ENCODE measurements at places on chromosomes 6 and 20.

GRCh38 chr6:6923605-6924004 is 184.2 kb upstream of the RREB1 start:
- no peak for DNase-seq

- no peak for DNase-seq
Observed at GRCh38 chr6:154134471-154135147, 95.6 kb downstream of the OPRM1 start.

GRCh38 chr6:168782187-168782751 is 341.3 kb downstream of the SMOC2 start:
- no peak for DNase-seq

DNA sequence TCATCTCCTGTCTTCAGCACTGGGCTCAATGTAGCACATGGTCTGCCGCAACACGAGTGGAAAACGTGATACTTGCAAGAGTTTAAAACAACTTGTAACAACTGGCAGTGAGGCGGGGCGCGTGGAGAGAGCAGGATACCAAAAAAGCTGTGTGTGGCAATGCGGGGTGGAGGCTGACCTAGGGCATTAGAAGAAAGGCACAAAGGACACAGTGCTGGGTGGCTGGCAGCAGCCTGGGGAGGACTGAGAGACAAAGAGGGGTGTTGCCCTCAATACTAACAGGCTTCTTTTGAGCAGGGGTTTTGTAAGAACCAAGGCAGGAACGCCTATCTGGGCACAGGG is 1.5 kb upstream of the GFOD1 start:
- no peak for DNase-seq

DNA sequence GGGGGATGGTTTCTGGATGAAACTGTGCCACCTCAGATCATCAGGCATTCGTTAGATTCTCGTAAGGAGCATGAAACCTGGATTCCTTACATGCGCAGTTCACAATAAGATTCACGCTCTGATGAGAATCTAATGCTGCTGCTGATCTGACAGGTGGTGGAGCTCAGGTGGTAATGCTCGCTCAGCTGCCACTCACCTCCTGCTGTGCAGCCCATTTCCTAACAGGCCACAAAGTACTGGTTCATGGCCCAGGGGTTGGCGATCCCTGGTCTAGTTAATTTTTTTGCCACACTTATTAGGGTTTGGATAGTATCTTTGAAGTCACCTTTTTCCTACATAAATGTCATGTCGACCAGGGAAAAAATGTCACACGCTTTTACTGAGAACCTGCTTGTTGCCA is 96.8 kb upstream of the MLIP start:
- DNase-seq, result no peak

- DNase-seq, result no peak
Observed at GRCh38 chr6:138582573-138582972, 83.3 kb upstream of the NHSL1 start.
